ENCODE measurements at places on chromosomes 13 and 19.

DNA sequence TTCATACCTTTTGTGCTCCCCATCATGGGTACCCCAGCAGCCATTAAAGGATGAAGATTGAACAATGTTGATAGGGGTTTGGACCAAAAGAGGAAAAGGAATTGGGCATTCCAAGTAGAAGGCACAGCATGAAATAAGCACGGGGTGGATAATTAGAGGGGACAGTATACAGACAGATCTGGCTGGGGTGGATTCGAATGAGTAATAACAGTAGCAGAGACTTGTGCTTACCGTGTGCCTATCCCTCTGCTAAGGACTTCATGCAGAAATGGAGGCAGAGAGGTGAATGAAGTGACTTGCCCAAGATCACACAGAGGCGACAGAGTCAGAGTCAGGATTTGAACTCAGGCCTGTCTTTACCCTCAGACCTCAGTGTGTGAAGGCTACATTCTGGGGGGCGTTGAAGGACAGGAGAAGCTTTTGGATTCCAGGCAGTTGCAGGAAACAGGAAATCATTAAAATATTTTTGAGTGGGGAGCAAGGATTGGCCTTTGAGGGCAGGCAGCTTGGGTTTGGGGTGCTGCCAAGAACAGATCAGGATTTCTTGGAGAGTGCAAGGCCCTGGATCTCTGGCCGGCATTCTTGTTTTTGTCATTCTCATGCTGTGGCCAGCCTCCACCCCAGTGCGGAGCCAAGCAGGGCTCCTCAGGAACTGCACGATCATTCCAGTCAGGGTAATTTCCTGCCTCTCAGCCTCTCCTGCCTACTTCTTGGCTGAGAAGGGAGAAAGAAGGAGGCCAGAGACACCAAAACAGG, 18.7 kb downstream of the PAF1 start:
- no peak for DNase-seq

GRCh38 chr19:18675779-18676178, 7.7 kb upstream of the CRTC1 start:
- peak; percentile 30 for DNase-seq

DNA sequence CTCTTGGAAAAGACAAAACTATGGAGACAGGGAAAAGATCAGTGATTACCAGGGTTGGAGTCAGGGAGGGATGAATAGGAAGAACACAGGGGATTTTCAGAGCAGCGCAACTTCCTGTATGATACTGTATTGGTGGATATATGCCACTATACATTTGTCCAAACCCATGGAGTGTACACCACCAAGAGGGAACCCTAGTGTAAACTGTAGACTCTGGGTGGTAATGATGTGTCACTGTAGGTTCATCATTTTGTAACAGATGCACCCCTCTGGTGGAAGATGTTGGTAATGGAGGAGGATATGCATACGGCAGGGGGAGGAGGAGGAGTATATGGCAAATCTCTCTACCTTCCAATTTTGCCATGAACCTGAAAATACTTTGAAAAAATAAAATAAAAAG, 68.1 kb downstream of the UFM1 start:
- DNase-seq = peak; percentile 33

DNA sequence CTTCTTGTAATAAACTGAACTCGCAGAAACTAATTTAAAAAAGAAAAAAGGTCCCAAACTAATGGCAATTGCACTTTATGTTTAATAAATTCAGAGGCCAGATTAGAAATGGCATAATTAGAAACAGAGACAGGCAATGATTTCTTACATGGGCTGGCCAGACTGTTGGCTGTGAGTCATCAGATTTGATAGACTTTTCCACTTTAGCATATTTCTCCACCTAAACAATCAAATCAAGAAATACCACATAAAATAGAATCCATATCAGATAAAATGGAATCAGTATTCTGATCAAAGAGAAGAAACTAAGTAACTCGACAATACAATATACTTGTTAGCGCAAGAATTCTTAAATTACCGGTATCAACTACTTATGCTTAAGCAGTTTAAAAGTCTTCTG, 29.0 kb downstream of the EXOSC8 start:
- DNase-seq = no peak
